ENCODE measurements at places on chromosomes 2 and 18. TPM values are rescaled to one million over a fixed set of nuclear protein-coding genes. Genes with fewer than 3 reads are reported as not detected.

CD302 gene
- 47.1 TPM for total RNA-seq

TUBB8B gene
- not detected for total RNA-seq

CCDC85A gene
- total RNA-seq: 3.9 TPM

ANKRD62 gene
- not detected for total RNA-seq

MRPL33 gene
- 70.5 TPM for total RNA-seq

AKAIN1 gene
- not detected for total RNA-seq

GRCh38 chr18:27118973-27119372, 66.1 kb downstream of the CHST9 start:
- no peak for DNase-seq

- DNase-seq: no peak
Measured at GRCh38 chr2:206804326-206804725, 38.9 kb downstream of the FASTKD2 start.

- no peak for DNase-seq
Measured at GRCh38 chr2:176334729-176335128, 65.5 kb downstream of the MTX2 start.

- DNase-seq: no peak
Measured at GRCh38 chr18:23671564-23671963, 8.9 kb upstream of the ANKRD29 start.

DNA sequence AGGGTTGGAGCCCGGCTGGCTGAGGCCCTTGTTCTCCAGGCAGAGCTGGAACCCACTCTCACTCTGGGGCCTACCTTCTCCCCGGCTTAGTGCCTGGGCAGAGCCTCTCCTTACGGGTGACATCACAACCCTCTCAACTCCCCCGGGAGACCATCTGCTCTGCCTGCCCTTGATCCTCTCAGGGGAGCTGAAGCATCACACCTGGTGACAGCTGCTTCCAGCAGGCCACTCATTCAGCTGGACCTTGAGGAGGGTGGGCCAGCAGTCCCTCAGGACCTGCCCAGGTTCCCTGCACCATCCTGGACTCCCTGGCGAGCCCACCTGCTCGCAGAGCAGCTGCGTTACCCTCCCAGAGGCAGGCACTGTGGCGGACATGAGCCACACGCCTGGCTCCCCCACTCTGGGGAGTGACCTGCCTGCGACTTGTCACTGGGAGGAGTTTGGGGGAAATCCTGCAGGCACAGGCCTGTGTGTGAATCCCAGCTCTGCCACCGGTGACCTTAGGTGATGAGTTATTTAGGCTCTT, 13.1 kb downstream of the HS6ST1 start:
- DNase-seq: no peak

- DNase-seq: no peak
Measured at GRCh38 chr18:1976484-1976883, 594.8 kb downstream of the METTL4 start.

DNA sequence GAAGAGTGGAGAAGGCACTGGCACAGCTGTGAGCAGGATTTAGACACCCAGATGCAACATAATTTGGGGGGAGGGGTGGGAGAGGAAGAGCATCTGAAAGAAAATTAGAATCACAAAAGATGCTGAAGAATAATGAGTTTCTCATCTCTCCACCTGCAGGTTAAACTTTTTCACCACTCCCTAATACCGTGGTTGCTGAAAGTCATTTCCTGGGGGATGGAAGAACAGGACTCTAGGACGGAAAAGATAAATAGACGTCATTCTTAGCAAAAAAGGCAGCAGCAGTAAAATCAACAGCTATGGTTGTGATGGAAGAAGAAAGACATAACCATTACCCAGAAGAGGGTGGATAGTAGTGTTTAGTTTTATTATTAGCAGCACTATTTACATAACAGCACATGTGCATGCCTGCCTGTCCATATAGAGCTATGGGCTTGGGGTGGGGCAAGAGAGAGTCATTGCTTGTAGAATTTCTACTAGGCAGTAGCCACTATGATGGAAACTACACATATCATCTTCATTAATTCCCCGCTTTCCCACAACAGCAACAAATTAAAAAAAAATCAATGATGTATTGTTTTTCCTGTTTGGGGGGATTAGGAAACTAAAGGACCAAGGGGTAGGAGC, 212.2 kb downstream of the TRIB2 start:
- DNase-seq: no peak

DNA sequence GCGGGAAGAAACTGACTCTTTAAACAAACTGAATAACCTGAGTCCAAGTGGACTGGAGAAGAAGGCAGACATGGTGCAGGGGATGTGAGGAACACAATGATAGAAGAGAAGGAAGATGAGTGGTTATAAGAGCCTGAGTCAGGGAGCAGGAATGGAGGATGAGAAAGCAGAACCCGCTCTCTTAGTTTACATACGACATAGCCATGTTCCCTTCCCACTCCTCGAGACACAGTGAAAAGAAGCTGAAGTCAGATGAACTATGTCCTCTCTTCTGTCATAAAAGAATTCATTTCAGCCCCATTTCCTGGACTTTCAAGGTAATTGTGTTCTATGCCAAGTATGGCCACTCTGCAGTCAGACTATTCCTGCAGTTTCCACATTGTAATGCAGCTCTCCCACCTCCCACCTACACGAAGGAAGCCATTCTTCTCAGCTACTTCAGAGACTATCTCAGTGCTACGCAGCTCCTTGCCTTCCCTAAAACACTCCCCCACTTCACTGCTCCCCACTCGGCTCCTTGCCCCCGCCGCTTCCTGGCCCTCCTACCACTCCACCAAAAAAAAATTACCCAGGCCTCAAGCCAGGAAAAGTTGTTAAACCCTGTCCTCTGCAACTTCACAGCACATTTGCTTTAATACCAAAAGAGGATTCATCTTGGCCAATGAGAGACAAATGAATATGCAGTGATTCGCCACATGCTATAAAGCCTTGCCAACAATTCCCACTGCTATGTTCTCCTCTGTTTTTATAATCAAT, 323.4 kb upstream of the EPHA4 start:
- no peak for DNase-seq

DNA sequence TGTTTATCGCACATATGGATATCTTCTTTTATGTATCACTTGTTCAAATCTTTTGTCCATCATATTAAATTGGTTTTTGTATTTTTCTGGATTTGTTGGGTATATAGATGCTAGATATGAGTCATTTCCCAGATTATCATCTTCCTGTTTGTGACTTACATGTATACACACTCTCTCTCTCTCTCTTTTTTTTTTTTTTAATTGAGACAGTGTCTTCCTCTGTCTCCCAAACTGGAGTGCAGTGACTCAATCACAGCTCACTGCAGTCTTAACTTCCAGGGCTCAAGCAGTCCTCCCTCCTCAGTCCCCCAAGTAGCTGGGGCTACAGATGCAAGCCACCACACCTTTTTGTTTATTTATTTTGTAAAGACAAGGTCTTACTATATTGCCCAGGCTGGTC, 43.8 kb downstream of the XIRP2 start:
- DNase-seq: no peak

DNA sequence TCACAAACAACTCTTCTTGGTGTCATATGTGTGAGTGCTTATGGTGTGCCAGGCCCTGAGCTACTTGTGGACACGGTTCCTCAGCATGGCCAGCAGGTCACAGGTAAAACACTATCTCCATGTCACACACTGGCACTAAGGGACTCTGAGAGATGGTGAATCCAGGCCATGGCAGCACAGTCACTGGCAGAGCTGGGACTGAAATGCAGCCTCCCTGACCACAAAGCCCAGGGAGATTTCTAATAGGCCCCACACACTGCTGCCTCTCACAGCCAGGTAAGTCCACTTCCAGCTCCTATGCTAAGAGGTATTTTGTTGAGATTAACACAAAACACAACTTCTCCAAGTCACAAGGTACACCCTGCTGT, 92.0 kb downstream of the ACTR2 start:
- DNase-seq: no peak

DNA sequence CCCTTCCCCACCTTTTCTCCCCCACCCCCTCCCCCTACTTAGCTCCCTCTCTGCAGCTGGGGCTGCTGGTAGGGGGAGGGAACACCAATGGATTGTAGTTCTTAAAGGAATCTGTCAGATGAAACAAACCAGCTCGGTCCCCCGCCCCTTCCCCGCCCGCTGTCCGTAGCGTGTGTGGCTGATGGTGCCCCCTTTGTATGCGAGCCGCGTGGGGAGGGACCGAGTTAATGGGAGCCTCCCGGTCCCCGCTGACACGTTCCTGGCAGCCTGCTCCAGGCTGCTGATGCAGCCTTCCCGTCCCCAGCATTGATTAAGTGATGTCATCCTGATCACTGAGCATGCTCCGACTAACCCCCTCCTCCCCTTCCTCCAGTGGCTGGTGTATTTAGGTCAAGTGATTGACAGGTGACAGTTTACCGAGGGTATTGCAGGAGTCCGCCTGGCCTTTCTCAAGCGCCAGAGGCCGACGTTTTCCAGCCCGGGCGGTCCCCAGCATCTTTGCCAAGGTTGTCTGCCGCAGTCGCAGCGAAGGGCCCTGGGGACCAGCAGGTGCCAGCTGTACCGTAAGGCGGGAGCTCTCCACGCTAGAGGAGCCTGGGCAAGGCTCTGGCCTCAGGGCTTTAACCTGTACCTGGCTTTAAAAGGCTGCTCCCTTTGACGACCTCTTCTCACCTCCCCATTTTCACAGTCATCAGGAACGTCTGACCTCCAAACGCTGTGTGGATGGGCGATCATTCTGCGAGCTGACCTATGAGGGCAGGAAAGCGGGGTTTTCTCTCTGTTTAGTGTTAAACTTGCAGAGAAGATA, 1.8 kb downstream of the KIF5C start:
- DNase-seq: no peak

DNA sequence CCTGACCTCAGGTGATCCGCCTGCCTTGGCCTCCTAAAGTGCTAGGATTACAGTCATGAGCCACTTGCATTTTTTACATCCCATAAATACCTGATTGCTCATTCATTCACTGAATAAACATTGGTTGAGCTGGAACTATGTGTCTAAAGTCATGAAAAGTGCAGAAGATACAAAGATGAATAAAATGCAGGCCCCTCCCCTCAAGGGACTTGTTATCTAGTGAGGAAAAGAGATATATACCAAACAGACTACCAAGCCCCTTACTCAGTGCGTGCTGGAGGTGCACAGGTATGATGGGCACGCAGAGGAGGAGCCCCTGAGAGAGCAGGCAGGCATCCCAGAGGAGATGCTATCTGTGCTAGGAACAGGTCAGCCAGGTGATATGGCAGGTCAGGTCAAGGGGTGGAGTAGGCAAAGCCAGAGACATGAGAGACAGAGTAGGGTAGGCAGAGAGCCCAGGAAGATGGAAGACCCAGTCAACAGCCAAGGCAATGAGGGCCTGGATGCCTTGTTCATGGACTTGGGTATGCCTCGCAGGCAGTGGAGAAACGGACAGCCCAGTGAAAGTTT, 7.7 kb downstream of the FHL2 start:
- no peak for DNase-seq
